GM23338 (cell line): ENCODE measurements at places on chromosomes 1 and 21.

GRCh38 chr1:33436557-33437285, 5.8 kb upstream of the PHC2 start:
- no peak for DNase-seq

- no peak for DNase-seq
Observed at GRCh38 chr1:36453600-36454388, 3.5 kb upstream of the OSCP1 start.

GRCh38 chr1:2982615-2983318, 38.5 kb upstream of the ACTRT2 start:
- no peak for DNase-seq

DNA sequence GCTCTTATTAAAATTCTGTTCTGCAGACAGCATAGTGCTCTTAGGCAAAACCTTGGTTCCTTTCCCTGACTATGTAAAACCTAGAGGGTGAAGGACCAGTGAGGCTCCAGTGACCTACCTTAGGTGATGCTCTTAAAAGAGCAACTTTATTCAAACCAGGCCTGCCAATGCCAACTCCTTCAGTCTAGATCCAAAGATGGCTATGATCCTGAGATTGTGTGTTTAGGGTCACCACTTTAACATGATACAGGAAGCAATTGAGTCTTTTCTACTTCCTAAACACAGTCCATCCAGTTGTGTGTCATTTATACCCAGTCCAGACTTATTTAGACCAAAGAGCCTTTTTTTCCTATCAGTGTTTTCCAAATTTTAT, 10.8 kb downstream of the MCL1 start:
- DNase-seq: no peak

GRCh38 chr21:37821786-37822450, 94.3 kb downstream of the KCNJ6 start:
- no peak for DNase-seq

GRCh38 chr1:106515375-106515774, 541.1 kb upstream of the PRMT6 start:
- DNase-seq: no peak

DNA sequence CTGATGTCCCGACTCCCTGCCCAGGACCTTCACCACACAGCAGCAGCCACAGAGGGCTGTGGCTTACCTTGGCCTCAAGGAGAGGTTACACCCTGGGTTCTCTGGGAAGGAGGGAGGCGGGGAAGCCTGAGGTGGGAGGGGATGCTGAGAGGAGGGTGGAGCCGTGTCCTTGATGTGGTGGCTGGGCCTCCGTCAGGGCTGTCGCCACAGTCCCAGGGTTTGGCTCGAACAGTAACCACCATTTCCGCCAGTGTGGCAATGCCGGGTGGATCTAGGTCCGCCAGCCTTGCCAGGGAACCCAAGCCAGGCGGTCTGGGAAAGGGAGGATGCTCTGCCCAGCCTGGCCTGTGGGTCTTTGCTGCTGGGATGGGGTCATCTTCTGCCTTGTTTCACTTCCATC, 18.4 kb upstream of the CDCA8 start:
- DNase-seq: peak; percentile 41

- no peak for DNase-seq
Observed at GRCh38 chr1:53132176-53132575, 10.3 kb downstream of the SLC1A7 start.

DNA sequence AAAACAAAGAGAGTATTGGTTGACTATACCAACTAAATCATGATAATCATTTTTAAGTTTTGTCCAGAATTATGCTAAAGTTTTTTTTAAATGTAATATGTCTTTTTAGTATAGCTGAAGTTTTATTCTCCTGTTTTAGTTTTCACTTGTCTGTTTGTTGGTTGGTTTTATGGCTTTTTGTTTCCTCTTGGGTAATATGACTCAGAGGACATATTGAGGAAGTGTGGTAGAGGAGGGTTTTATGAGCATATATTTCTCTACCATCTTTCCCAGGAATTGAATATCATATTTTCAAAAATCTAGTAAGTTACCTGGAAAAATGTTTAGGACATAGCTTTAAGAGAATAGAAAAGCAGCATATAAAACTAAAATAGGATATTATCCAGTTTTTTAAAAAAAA, 68.6 kb upstream of the MCOLN3 start:
- no peak for DNase-seq

DNA sequence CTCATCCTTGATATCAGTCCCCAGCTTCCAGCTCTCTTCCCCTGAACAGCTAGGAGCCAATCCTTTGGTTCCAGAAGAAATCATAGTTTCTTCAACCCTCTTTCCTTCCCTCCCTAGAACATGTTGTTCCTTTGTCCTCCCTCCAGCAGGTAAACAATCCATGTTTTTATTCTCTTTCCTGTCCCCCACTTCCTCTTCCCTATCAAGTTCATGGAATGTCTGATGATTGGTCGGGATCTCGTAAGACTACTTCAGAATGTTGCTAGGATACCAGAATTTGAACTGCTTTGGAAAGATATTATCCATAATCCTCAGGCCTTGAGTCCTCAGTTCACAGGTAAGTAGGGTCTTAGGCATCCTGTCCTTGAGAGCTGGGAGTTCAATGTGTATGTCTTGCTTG, 23.1 kb upstream of the SLC27A3 start:
- no peak for DNase-seq

DNA sequence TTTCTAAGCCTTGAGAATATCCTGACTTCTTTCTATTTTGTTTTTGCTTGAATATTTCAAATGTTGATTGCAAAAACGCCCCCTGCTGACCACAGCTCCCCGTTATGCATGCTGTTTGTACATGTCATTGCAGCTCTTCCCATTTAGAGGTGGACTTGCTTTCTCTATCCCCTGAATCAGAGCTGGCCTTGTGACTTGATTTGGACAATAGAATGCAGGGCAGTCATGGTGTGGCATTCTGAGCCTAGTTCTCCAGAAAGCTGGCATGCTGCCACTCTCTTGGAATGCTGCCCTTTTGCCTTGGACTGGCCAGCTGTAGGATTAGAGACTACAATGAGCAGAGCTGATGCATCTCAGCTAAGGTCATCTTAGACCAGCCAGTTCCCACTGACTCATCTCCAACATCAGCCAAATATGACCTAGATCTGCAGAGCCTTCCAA, 1561.5 kb downstream of the MRPL39 start:
- peak; percentile 13 for DNase-seq

GRCh38 chr1:152451254-152451653, 37.2 kb upstream of the CRNN start:
- peak; percentile 82 for DNase-seq

DNA sequence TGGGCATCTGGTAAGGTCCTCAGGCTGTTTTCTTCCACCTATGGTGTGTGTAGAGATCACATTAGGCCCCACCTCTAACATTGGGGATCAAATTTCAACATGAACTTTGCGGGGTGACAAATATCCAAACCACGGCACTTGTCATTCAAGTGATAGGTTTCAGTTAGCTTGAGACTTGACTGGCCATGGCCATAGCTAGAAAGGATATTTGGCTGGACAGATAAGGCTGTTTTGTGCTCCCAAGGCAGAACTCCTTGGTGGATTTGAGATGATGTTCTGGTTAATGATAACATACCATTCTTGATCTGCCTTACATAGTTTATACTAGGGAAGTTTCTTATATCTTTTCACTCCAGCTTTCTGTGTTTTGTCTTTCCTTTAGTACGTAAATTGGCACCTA, 48.5 kb downstream of the CELF3 start:
- DNase-seq: no peak

GRCh38 chr1:54297596-54298283, 97.8 kb downstream of the MRPL37 start:
- DNase-seq: no peak

GRCh38 chr1:96926176-96926575, 204.6 kb downstream of the PTBP2 start:
- no peak for DNase-seq

- DNase-seq: peak; percentile 38
Observed at GRCh38 chr1:145997016-145997717, 788 bp upstream of the TXNIP start.

GRCh38 chr1:78385744-78386462, 104.9 kb upstream of the PTGFR start:
- DNase-seq: no peak

GRCh38 chr1:72439036-72439435, 156.7 kb upstream of the NEGR1 start:
- DNase-seq: no peak

GRCh38 chr1:168752171-168752832, 23.3 kb upstream of the DPT start:
- DNase-seq: no peak

DNA sequence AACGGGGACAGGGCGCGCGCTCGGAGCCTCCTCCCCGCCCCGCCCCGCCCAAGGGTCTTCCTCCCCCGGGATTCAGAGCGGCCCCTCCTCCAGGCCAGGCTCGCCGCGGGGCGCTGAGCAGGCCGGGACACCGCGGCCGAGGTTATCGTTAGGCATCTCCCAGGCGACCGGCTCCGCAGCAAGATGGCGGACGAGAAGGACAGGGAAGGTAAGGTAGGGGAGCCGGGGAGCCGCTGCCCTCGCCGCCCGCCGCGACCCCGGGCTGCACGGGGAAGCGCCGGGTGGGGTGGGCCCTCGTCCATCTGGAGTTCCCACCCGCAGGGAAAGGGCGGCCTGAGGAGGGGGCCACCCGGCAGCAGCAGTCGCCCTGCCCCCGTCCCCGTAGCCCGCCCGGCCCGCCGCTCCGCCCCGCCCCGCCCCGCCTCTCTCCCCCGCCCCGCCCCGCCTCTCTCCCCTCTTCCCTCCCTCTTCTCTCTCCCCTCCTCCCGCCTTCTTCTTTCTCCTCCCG, 105.9 kb upstream of the HNRNPU start:
- DNase-seq: peak; percentile 86

- DNase-seq: no peak
Observed at GRCh38 chr1:22319608-22320007, 132.0 kb upstream of the ZBTB40 start.

GRCh38 chr1:235292790-235293189, 35.2 kb downstream of the ARID4B start:
- DNase-seq: peak; percentile 36

DNA sequence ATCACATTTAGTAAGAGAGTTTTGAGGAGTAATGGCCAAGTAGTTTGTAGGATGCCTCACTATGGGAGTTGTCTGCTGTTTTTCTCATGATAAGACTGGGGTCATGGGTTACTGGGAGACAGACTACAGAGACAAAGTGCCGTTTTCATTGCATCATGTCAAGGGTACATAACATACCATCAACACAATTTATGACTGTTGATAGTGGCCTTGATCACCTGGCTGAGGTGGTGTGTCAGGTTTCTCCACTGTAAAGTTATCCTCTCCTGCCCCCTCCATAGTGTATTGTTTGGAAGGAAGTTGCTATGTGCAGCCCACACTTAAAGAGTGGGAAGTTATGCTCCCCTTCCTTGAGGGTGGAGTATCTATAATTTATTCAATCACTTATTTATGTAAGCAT, 263.5 kb upstream of the POU3F1 start:
- no peak for DNase-seq

DNA sequence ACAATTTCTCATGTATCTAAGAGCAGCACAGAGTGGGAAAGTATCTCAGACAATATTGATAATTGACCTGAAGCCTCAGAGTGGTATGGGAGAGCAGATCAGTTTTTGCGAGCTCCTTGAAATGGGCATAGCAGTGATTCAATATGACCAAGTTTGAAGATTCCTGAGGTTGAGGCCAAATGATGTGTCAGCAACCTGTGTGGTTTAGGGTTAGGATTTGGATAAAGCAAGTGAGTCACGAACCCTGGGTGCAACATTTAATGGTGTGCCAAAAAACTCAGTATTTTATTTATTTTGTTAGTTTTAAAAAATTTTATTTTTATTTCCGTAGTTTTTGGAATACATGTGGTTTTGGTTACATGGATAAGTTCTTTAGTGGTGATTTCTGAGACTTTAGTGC, 92.5 kb upstream of the C21orf91 start:
- no peak for DNase-seq

DNA sequence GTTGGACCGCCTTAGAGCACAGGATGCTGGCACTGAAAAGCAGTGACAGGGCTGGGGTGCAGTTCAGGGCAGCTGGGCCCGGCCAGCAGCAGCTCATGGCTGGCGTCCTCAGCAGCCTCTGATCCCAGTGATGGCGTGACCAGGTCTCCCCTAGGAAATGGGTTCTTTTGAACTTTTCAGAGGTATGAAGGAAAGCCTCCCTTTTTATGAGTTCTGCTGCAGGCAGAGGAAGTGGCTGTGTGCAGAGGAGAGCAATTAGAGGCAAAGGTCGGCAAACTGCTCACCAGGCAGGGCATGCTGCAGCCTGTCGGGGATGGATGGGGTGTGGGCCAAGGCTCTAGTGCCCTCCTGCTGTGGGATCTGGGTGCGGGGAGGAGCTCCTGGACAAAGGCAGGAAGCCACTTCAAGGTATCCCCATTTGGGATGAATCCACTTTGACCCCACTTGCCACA, 45.6 kb upstream of the RAB4A start:
- no peak for DNase-seq

- DNase-seq: no peak
Observed at GRCh38 chr1:88540255-88540654, 143.8 kb upstream of the PKN2 start.

DNA sequence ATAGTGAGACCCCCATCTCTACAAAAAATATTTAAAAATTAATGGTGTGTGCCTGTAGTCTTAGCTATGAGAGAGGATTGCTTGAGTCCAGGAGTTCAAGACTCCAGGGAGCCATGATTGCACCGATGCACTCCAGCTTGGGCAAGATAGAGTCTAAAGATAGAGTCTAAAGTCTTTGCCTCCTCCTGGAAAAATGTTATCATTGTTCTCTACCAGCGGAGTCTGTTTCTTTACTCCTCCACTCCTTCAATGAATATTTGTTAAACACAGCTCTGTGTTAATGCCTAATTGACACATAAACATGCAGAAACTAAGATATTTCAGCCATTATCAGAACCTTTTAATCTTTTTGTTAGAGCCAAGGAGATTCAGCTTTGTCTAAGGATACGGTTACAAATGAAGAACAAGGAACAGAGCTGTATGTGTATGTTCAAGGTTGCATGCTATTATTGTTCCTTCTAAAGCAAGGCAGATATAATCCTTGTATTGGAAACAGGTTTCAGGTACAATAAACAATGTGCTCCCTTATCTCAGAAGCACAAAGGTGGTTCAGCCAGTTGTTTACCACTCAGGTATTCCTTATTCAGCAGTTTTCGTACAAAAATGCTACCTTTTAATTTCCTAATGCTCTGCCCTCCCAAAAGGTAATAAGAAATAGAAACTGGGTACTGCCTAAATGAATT, 15.4 kb downstream of the OVAAL start:
- DNase-seq: no peak

DNA sequence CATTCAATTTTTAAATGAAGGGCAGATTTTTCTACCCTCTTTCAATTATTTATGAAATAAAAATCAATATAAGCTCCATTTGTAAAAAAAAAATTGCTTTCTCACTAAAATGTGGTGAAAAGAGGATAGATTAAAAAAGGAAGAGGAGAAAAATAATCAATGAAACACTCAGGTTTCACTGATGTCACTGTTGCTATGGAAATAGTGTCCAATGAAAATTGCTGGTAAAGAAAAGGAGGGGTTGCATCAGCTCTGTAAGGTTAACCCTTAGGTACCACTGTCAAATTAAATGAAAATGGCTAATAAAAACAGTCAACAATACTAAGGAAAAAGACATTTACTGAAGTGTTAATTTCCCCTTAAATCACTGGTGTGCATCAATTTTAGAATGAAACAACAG, 91.6 kb upstream of the TTC39A start:
- peak; percentile 93 for DNase-seq
